ENCODE measurements at places on chromosomes 13 and 19. TPM values are rescaled to one million over a fixed set of nuclear protein-coding genes. Genes with fewer than 3 reads are reported as not detected.

Gene RFPL4AL1
- not detected for total RNA-seq

Gene CTXN1
- total RNA-seq: 1.5 TPM

DNA sequence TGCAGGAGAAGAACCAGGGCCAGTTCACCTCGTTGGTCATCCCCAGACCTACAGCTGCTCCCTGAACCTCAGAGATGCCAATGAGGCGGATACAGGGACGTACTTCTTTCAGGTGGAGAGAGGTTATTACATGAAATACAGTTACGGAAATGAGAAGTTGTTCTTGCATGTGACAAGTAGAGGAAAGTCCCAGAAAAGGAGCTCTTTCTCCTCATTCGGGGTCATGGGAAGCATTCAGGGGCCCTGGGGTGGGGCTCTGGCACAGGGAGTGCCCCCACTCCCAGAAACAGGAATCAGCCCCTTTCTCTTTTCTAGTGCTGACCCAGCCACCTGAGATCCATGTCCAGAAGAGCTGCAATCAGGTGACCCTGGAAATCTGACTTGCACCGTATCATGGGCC is 4.5 kb upstream of the SIGLEC9 start:
- no peak for DNase-seq

- no peak for DNase-seq
Observed at GRCh38 chr19:50750010-50750409, 20.3 kb upstream of the GPR32 start.

Gene CYP2S1
- total RNA-seq: 1.1 TPM
